Right renal pelvis (tissue), 4 donors: ENCODE measurements at places on chromosomes 7 and 10. TPM values are rescaled to one million over a fixed set of nuclear protein-coding genes. Genes with fewer than 3 reads are reported as not detected.

- DNase-seq = no peak
Measured at GRCh38 chr10:78831461-78831860, 237.3 kb upstream of the ZMIZ1 start.

DNA sequence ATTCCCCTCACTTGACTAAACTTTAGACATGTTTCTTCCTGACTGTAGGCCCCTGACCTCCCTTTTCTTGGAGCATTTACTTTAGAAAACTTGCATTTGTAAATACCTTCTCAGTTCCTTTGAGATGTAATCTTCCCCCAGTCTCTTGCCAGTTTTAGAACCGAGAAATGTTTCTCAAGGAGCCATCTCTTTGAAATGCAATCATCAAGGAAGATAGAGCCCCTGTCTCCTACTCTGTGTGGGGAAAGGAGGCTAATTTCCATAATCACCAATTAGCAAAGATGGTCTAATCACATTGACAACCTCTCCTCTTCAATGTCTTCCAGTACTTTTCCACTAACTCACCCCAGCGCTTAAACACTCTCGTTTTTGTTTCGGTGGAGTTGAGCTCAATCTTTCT lies 70.0 kb upstream of the SMIM30 start:
- DNase-seq = no peak

Gene BLOC1S2
- polyA plus RNA-seq = 45.7 TPM

Gene MYO3A
- polyA plus RNA-seq = 7.0 TPM

Gene SRI
- polyA plus RNA-seq = 166 TPM
